Activated CD4-positive, alpha-beta T cell treated with anti-CD3 and anti-CD28 coated beads, Interleukin-2, amount 50 U/mL, for 24 hours (primary cell): ENCODE measurements at places on chromosomes 7 and 10.

DNA sequence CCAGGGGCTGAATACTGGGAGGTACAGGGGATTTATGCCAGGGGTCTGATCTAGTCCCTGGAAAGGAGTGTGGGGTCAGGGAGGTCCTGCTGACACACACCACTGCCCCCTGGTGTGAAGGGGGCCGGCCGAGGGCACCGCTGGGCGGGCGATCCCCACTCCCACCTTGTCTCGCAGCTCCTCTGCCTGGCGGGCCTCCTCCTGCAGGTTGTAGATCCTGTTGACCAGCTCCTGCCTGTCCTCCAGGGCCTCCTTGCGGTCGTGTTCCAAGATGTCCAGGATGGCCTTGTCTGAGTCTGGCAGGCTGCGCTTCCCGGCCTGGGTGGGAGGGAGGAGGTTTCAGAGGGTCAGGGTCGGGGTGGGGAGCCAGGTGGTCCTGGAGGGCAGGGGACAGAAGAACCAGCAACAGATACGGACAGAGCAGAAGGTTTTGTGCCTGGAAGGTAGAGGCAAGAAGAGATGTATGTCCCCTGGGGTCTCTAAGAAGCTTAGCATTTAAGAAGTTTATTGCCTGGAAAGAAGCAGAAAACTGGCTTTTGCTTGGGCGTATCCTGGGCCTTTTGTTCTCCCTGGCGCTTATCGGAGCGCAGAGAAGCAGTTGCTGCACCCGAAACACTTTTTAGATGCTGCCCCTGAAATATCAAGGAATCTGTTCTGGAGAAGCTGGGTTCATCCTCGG lies 94.5 kb upstream of the GNA12 start:
- DNase-seq, result no peak

GRCh38 chr7:140284062-140284461 lies 107.3 kb upstream of the KDM7A start:
- DNase-seq, result no peak

DNA sequence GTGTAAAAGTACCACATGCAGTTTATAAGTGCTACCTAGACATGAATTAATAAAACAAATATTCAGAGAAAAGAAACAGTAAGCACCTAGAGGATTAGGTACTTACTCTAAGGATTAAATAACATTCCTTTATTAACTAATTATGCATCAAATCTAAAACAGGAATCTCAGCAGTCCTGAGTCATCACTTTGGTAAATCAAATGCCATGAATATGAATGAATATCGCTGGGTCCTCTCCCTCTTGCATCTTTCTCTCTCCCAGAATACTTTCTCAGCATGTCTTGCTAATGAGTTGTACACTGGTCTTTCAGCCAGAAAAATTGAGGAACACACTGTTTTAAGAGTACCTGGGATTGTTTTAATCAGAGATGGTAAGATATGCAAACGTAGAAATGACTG lies 225.5 kb upstream of the NFE2L3 start:
- DNase-seq, result no peak

- DNase-seq, result no peak
Observed at GRCh38 chr10:104899779-104900178, 258.7 kb downstream of the SORCS3 start.

- DNase-seq, result no peak
Observed at GRCh38 chr7:112381311-112382091, 68.8 kb upstream of the IFRD1 start.

DNA sequence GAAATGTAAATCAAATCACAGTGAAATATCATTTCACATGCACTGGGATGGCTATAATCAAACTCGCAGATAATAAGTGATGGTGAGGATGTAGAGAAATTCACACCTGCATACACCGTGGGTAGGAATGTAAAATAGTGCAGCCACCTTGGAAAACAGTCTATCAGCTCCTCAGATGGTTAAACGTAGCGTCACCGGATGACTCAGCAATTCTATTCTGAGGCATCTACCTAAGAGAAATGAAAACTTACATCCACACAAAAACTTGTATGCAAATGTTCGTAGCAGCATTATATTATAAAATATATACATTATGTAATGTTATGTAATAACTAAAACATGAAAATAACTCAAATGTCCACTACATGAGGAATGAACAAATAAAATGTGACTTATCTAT lies 38.9 kb downstream of the SH3PXD2A start:
- no peak for DNase-seq

DNA sequence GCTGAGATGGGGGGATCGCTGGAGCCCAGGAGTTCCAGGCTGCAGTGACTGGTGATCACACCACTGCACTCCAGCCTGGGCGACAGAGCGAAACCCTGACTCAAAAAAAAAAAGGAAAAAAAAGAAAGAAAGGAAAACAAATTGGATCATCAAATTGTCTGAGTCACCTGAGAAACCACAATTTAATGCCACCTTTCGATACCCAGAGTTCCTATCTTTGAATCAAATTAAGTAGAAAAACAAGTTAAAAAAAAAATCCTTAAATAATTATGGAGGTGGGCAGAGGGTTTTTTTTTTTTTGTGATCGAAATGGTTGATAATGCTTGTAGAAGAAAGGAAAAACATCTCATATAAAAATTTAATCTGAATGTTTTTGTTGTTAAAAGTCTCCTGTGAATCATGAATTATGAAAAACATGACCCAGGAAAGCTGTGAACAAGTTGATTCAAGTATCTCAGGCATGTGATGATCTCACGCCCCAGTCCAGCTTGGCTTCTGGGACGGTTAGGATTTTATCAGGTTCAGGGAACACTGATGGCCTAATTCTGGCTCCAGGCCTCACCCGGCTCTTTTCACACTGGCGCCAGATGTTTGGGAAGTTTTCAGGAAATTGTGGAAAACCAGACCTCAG lies 25.3 kb upstream of the CUX1 start:
- no peak for DNase-seq

- DNase-seq, result no peak
Observed at GRCh38 chr10:62077330-62078015, 176.0 kb downstream of the ARID5B start.

DNA sequence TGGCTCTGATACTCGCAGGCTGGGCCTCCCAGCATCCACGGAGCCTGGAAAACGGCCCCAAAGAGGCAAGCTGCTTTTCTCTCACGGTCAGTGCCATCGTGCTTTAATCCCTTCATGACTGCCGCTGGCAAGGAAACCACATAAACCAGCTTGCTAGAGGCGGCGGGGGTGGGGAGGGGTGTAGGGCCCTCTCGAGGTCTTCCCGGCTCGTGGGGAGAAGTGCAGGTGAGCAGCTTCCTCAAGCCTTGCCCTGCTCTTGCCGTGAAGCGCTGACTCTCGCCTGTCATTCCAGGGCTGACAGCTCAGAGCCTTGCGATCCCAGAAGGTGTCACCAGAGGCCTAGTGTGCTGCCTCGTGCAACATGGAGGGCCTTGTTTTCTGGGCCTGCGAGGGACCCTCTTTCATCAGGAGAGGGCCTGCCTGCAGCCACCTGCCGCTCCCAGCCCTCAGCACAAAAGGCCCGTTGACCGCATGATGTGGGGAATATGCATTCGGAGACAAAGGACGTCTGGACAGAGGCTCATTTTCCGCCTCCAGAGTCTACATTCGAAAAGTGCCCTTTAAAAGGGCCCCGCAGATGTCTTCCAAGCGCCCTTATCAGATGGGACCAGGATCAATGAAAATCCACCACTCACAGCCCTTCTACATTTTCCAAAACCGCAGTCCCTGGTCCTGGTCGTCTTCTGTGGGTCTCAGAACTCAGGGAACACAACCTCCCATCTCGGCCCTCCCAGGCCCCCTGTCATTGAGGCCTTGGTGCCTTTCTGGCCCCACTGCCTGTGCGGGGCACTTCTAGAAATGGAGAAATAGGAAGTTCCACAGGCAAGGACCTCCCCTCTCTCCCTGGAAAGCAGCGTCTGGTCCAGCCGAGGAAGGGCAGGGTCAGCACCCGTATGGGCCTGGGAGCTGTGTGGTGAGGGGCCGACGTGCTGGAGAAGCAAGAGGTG lies 58.7 kb downstream of the ZRANB1 start:
- DNase-seq, result no peak

- no peak for DNase-seq
Observed at GRCh38 chr7:24717694-24718320, 39.5 kb downstream of the GSDME start.

- no peak for DNase-seq
Observed at GRCh38 chr7:153193144-153193595, 433.6 kb downstream of the ACTR3B start.

DNA sequence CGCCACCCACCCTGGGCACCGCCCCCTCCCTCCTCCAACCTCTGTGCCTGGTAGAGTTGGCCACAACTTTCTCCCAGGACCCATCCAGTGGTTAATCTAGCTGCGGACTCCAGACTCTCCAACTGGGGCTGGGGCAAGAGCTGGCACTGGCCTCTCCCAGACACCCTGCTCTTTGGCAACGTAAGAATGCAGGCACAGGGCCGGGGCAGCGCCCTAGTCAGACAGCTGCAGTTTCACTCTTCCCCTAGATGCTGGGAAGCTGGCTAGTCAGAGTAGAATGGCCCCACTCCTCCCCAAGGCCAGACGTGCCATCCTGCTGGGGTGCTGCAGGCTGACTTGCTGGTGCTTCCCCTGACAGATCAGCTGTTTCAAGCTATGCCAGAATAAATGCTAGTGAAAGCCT lies 22.1 kb downstream of the HSPA12A start:
- no peak for DNase-seq

DNA sequence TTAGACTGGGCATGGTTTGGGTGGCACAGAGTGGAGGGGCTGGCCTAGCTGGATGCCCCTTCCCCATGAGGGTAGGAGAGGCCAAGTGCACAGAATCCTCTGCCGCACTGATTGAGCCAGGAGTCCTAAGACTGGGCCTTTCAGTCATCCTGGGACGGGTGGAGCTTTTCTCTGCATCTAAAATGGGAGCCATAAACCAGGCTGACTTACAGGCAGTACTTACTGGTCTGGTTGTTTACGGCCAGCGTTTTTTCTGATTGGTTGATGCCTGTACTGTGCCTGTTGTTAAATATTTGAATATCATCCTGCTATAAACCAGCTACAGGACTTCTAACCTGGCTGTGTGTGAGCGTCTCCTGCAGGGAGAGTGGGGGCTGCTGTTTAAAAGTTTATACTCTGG lies 107.8 kb downstream of the CDH23 start:
- DNase-seq, result no peak

DNA sequence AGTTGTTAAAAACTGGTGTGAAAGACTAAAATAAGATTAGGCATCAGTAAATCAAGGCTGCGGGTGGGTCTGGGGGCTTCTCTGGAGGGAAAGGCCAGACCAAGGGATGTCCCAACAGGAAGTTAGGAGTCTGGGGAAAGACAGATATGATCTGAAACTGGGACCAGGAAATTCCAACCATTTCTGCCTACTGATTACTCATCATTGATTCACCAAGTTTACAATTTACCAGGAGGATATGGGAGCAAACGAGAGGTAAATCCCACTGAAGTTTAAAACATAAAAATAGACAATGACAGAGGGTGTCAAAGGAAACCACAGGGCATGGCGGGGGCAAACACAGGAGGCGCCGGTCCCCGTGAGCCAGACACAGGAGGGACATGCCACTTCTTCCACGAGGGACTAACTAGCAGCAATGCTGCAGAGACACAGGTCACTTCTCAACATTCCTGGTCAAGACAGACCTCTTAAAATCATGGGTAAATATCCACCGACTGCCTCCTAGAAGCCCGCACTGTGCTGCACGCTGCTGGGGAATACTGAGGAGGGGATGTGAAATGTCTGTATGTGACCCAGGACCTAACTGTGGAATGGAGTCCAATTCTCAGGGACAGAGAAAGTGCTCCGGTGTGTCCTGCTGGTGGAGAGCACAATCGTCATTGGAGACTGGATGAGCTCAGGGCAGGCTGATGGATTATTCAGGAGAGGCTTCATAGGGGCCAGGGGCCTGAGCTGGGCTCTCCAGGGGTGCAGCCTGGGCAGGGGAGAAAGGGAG lies 153.4 kb upstream of the KLF14 start:
- DNase-seq, result no peak

DNA sequence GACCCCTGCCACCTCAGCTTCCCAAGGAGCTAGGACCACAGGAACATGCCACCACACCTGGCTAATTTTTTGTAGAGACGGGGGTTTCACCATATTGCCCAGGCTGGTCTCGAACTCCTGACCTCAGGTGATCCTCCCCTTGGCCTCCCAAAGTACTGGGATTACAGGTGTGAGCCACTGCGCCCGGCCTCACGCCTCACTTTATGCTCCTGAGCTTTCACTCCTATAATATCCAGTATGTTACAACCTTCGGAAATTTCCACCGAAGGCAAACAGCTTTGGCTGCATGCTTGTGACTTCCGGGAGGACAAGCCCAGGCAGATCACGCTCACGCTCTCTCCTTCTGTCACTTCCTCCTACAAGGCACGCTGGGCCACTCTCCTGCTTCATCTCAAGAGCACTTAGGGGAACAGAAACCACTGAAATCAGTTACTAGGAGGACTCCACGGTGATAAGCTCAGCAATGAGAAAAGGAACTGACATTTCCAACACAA lies 4.4 kb upstream of the MAD1L1 start:
- DNase-seq, result no peak

- peak; percentile 82 for DNase-seq
Observed at GRCh38 chr10:5629303-5630111, 36.9 kb downstream of the ASB13 start.

DNA sequence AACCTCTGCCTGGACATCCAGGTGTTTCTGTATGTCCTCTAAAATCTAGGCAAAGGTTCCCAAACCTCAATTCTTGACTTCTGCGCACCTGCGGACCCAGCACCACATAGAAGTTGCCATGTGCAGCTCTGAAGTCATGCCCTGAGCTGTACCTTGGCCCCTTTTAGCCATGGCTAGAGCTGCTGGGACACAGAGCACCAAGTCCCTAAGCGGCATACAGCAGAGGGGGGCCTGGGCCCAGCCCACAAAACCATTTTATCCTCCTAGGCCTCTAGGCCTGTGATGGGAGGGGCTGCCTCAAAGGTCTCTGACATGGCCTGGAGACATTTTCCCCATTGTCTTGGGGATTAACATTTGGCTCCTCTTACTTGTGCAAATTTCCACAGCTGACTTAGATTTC lies 14.6 kb downstream of the TMEM243 start:
- no peak for DNase-seq

DNA sequence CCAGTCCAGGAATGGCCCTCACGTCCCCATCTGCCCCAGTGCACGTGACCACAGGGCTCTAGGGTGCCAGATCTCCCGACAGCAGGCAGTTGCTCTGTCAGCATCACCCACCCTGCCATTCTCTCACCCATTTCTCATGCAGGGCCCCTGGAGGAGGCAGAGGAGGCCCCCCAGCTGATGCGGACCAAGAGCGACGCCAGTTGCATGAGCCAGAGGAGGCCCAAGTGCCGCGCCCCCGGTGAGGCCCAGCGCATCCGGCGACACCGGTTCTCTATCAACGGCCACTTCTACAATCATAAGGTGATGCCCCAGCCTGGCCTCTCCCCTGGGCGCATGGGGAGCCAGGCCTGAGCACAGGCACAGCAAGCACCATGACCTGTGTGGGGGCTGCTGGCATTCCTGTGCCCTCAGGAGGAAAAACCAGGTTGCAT lies 6.1 kb upstream of the DEPP1 start:
- no peak for DNase-seq
